ENCODE measurements at places on chromosomes 16 and 17.

DNA sequence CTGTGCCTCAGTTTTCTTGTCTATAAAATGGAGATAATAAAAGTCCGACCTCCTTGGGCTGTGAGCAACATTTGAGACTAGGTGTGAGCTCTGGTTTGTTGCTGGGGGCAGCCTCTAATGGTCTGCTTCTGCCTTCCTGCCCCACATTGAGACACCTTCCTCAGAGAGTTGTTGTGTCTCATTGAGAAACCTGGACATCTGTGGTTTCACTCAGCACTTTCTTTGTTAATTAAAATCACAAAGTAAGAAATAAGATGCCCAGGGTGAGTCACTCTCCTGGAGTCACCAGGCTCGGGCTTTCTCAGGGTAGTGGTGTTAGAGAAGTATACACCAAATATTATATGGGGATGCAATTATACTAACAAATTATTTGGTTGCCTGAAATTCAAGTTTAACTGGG lies 389.2 kb upstream of the SALL1 start:
- no peak for DNase-seq

DNA sequence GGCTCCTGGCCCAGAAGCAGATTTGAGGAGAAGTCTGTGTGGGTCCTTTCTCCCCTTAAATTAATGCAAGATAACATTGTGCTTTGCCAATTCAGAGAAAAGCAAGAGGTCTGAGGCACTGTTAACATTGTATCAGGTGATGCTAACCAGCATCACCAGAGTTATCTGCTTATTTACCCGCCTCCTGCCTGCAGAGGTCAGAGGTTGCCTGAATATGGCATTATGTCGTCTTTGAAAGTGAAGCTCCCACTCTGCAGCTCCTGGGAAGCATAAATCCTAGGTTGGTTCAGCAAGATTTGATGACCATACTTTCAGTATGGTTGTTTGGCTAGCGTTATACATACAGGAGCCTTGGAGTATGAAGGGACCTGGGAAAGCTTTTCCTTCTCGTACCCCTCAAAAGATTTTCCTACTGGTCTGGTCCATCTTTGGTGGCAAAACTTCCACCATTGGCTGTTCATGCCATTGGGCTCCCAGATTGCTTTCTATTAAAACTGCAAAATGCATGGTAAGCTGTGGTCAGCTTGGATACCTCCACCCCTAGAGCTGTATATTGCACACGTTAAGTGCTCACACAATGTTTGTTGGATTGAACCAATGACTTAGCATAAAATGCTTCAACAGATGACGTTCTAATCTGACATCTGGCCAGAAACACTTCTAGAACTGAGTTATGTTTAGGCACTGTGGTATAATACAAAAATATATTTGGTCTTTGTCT lies 24.1 kb downstream of the CHD9 start:
- DNase-seq, result no peak

- no peak for DNase-seq
Observed at GRCh38 chr16:80151722-80152111, 389.1 kb upstream of the DYNLRB2 start.

- DNase-seq, result no peak
Observed at GRCh38 chr16:79098907-79099306, 501.6 kb downstream of the MAF start.

DNA sequence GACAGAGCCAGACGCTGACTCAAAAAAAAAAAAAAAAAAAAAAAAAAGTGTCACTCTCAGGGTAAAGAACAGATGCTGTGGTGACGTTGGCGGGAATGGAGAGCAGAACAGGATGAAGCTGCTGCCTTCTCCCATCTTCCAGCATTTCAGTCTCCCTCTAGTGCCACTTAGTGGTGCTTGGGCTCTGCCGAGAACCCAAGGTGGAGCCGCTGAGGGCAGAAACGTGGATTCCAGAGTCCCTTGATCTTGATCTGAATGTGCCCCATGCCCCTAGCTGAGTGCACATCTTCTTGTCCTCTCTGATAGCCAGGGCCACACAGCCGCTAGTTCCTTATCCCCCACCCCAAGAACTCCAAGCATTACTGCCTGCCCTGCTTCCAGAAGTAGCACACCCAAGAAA lies 43.2 kb upstream of the FA2H start:
- DNase-seq, result no peak

- DNase-seq, result peak; percentile 35
Observed at GRCh38 chr17:5672815-5673430, 88.6 kb upstream of the NLRP1 start.

- no peak for DNase-seq
Observed at GRCh38 chr16:65406116-65406515, 284.3 kb upstream of the CDH11 start.

DNA sequence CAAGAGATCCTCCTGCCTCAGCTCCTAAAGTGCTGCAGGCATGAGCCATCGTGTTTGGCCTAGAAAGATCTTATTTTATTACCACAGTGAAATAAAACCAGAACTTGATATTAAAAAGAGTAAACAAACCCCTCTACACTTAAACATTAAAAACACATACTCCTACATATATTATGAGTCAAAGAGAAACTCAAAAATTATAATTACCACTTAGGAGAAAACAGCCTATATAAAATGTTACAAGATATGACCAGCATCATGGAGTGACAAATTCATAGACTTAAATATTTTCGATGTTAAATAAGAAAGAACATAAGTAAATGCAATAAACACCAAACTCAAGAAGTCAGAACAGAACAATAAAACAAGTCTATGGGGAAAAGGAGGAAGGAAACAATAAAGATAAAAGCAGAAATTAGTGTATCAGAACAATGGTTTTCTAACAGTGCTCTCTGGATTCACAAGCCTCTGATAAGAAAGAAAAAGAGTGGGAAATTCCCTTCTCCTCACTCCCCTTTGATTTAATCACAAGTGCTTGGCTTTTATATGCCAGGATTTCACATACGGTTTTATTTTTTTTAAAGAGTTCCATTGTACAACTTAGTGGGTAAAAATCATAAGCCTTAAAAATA lies 23.0 kb downstream of the SKAP1 start:
- DNase-seq, result no peak

DNA sequence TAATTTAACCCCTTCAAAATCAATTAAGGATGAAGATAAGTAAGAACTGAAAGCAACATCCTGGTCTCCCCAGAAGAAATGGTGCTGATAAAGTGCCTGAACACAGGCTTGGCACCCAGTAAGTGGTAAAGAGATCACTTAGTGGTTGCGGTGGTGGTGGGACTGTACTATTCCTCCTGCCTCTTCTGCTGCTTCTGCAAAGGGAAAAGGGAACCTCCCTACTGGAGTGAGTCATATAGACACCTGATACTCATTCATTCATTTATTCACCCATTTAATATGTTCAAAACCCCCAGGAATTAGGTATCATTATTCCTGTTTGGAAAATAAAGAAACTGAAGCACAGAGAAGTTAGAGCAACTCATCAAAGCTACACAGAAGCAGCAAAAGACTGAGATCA lies 60.6 kb downstream of the CDYL2 start:
- no peak for DNase-seq

DNA sequence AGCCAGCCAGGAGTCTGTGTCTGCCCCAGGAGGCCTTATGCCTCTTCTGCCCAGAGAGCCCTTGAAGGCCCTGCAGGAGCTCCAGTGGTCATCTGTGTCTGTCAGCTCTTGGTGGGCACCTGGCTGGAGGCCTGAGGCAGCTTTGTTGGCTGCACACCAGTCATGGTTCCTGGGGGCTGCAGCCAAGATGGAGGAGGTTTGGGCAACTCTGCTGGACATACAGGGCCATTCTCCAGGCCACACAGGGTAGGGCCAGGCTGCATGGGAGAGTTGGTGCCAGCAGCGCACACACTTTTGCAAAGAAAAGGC lies 29.4 kb downstream of the B9D1 start:
- DNase-seq, result no peak

DNA sequence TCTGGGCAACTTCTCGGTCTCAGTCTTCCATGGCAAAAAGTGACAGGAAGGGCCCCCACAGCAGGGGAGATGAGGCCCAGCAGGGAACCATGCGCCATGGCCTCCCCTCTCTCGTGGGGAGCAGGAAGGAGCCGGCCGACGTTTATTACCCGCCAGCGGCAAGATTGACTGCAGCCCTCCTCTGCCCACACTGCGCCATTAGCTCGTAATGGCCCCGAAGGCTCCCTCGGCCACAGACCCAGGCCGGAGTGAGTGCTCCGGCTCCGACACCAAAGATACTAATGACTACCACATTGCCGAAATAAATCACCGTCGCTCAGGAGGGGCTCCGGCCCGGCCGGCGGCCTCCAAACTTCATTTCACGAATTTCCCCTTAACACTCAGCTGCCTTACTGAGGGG lies 226.9 kb downstream of the C16orf78 start:
- DNase-seq, result peak; percentile 49

DNA sequence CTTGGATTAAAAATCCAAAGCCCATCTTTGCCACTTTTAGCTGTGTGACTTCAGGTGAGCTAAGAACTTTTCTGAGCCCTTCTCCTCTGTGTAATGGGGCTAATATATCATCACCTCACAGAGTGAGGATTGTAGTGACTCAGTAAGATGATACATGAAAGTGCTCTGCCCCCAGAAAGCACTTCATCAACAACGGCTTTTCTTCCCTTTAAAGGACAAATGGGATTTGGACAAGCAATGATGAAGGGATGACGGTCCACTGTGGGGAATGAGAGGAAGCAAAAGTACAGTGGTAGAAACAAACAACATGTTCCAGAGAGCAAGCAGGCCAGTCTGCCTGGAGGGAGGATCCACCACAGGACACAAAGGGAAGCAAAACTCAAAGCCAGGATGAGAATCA lies 14.3 kb upstream of the TMED6 start:
- DNase-seq, result no peak

- no peak for DNase-seq
Observed at GRCh38 chr16:8199390-8199789, 390.9 kb downstream of the TMEM114 start.

- no peak for DNase-seq
Observed at GRCh38 chr17:9999919-10000695, 95.0 kb upstream of the RCVRN start.

- DNase-seq, result peak; percentile 97
Observed at GRCh38 chr17:42554250-42555121, 1.8 kb downstream of the HSD17B1 start.

DNA sequence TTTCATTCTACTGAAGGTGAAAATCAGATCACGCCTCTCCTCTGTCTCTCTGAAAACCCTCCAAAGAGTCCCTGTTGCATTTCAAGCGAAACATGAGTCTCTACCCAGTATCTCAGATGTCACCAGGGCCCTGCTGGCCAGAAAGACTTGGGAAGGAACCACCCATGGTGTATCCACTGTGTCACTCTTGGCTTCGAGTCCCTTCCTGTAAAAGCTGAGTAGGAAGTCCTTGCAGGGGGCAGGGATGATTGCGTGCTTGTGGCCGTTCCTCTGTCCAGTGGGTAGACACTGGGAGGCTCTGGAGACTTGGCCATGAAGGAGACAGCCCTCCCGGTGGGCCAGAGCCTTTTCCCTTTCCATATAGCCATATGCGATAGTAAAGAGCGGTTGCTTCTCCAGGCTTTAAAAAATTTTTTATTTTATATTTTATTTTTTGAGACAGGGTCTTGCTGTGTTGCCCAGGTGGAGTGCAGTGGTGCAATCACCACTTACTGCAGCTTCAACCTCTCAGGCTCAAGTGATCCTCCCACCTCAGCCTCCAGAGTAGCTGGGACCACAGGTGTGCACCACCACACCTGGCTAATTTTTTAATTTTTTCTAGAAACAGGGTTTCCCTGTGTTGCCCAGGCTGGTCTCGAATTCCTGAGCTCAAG lies 19.0 kb upstream of the RMI2 start:
- no peak for DNase-seq

GRCh38 chr16:35102780-35103403 lies 1643.5 kb downstream of the TP53TG3F start:
- DNase-seq, result no peak

GRCh38 chr16:19432429-19432828 lies 14.7 kb downstream of the TMC5 start:
- DNase-seq, result no peak

DNA sequence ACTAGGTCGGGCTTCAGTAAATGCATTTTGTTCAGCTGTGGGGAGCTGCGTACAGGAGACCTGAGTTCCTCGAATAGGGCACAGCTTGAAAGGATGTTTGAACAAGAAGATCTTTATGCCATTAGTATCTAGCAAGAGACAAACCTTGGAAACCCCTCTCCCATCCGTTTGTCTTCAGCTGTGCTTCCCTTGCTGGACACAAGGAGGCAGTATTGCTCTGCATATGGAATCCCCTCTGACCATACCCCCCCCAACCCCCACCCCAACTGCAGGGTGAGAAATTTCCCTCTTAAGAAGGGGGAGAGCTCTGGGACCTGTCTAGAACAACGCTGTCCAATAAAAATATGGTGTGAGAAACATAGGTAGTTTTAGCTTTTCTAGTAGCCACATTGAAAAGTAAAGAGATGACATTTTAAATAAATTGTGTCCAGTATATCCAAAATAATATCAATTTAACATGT lies 1.6 kb downstream of the MRM1 start:
- DNase-seq, result peak; percentile 90

DNA sequence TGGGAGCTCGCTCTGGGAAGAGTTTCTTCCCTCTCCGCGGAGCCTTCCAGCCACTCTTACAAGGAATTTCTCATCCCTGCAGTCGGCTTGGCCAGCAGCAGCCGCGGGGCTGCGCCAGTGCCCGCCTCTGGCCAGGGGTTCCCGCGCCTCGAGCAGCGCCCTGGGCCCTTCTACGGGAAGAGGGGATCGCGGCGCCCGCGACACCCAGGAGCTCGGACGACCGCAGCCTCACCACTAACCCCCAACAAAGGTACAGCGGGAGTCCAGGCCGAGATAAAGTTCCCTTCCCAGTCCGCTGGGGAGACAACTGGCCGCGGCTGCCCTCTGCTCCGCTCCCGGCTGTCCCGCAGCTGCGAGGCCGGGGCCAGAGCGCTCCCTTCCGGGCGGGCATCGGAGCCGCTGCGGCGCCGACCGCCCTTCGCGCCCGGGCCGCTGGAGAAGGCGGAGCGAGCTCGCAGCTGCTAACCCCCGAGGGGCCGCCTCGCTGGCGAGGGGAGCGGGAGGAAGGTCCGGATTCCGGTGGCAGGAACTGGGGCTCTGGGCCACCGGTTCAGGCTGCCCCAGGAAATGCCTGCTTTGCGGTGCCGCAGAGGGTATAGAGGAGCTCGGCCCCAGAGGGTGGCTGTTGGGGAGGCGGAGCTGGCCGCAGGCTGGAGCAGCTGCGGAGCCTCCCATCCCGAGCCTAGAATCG lies 3.6 kb upstream of the HS3ST3B1 start:
- DNase-seq, result peak; percentile 88

DNA sequence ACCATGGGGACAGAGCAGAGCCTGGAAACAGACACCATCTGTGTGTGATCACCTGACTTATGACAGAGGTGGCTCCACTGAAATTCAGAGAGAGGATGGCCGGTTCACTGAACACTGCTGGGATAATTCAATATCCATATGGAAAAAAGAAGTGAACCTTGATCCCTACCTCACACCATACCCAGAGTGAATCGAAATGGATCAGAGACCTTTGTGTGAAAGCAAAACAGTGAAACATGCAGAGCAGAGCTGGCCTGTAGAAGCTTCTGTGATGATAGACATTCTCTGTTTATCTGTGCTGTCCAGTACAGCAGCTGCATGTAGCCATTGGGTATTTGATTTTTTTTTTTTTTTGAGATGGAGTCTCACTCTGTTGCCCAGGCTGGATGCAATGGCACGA lies 20.3 kb downstream of the ADCY7 start:
- no peak for DNase-seq
